ENCODE measurements at places on chromosomes 5 and 9. TPM values are rescaled to one million over a fixed set of nuclear protein-coding genes. Genes with fewer than 3 reads are reported as not detected.

Gene STARD4
- total RNA-seq: 18.1 TPM

Gene EPB41L4B
- total RNA-seq: 11.3 TPM

- DNase-seq: no peak
Measured at GRCh38 chr9:123378025-123378424, 22.0 kb downstream of the CRB2 start.

- no peak for DNase-seq
Measured at GRCh38 chr5:11240293-11241190, 479.5 kb upstream of the DAP start.

DNA sequence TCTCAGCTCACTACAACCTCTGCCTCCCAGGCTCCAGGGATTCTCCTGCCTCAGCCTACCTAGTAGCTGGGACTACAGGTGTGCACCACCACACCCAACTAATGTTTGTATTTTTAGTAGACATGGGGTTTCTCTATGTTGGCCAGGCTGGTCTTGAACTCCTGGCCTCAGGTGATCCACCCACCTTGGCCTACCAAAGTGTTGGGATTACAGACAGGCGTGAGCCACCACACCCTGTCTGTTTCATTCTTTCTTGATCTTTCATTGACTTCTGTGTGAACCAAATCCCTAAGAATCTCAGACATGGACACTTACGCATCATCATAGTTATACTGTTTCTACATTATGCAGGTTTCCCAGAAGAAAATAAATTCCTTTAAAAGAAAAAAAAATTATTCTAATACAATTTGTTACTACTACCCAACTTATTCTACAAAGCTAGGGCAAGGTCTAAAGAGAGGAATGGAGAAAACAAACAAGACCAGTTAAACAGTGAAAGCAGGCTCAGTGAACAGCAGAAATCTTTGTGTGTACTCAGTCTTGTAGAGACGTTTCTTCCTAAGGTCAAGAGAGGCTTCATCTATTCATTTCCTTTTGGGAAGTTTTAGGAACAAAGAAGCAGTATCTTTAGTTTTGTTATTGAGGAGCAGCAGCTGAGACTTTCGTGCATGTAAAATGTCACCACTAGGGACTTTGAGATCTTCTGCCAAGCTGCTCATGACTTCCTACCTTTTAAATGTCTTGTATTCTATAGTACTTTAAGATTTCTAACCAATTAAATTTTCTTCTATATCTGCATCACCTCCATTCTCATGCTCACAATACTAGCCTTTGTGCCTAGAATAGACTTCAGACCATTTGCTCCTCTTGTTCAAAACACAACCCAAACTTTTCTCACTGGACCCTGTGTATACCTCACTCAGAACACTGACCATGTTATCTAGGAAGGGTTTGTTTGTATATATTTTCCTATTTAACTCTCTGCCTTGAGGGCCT is 5.6 kb upstream of the HMGCR start:
- no peak for DNase-seq

DNA sequence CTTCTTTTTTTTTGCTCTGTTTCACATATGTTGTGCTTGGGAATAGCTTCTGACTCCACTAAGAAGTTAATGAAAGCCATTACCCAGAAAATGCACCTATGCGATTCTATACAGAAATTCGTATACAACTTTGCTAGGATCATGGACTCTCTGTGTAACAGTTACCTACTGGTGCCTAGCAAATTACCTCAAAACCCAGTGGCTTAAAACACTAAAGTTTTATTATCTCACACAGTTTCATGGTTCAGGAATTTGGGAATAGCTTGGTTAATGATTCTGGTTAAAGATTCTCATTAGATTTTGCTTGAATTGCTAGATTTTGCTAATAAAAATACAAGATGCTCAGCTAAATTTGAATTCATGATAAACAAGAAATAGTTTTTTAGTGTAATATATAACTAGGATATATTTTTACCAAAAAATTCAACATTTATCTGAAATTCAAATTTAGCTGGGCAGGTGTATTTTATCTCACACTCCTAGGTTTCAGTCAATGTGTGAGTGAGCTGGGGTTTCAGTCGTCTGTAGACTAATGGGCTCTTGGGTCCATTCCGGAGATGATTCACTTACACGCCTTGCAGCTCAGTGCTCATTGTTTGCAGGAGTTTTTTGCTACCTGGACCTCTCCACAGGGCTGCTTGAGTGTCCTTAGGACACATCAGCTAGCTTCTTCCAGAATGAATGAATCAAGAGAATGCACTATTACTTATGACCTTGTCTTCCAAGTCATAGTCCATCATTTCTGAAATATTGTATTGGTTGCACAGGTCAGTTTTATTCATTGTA is 75.1 kb downstream of the MROH2B start:
- no peak for DNase-seq

DNA sequence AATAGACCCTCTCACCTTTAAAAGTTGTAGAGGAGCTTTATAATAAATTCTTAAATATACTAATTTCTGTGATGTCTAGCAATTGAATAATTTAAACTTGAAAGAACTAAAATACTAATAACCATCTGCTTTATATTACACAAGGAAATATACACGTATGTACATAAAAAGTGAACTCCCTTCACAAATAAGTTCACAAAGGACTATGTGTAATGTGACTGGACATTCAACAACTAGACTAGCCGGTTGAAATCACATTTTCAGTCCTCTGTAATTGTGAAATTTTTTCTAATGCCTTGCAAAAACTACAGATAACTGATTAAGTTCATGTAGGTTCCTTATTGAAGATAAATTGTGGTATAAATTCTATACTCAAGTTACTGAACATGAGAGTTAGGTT is 11.6 kb downstream of the NSA2 start:
- no peak for DNase-seq

DNA sequence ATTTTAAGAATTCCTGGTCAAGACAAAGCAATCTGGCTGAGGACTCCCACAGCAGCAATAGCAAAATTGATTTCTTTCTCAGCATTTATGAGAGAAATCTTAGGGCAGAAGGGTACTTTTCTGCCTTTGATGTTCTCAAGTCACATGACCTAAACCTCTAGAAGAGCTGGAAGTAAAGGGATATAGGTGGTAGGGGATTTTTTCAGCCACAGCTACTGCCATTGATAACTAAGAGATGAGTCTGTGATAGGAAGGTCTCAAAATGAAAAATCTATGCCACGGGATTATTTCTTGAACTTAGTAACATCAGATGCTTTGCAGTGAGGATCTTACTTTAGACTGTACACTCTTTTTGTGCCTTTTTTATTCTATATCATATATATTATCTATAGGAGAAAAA is 35.6 kb downstream of the IL6ST start:
- no peak for DNase-seq

- DNase-seq: no peak
Measured at GRCh38 chr9:130741831-130742449, 48.4 kb downstream of the EXOSC2 start.

DNA sequence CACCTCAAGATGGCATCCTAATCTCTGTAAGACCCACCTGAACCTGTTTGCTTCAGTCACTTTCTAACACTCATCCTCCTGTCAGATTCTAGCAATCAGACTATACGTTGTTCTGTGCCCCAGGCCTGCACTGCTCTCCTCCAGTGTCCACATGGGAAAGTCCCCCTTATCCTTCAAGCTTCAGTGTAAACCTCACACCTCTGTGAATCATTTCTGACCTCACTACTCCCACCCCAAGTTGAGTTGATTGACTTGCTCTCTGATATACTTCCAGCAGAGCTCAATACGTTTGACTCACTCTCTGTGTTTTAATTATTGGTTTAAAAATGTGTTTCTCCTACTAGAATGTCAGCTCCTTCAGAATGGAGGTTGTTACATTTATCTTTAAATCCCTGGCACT is 240.2 kb downstream of the FBXL17 start:
- no peak for DNase-seq

Gene IFNA21
- not detected for total RNA-seq

Gene TMED7
- 64.7 TPM for total RNA-seq

GRCh38 chr5:8842971-8843551 is 702.8 kb downstream of the SEMA5A start:
- no peak for DNase-seq

Gene TMEM215
- 0.39 TPM for total RNA-seq

Gene PCDHGA8
- total RNA-seq: 3.3 TPM

Gene TYRP1
- total RNA-seq: 73.9 TPM

Gene SPINK13
- not detected for total RNA-seq

DNA sequence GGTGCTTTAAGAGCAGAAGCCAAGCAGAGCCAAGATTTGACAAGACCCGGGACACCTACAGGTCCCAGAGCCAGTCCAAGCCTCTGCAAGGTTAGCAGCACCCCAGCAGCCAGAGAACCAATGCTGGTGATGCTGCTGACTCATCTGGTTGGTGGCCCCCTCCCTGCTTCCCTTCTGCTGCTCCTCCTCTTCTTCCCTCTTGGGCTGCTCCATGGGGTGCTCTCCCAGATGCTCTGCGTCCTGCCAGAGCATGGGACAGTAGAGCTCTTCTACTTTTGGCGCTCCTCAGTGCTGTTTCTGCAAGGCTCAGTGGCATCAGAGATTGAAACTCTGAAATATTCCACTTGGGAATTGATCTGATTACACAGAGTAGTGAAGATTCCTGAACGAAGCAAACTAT is 76.1 kb upstream of the SAP30L start:
- DNase-seq: no peak

Gene IL3
- total RNA-seq: not detected

GRCh38 chr9:110076894-110077725 is 130.8 kb downstream of the C9orf152 start:
- DNase-seq: no peak

Gene LCN12
- total RNA-seq: not detected

GRCh38 chr9:118595719-118596305 is 773.4 kb downstream of the BRINP1 start:
- DNase-seq: no peak

Gene TRIP13
- total RNA-seq: 6.5 TPM

Gene RUSC2
- total RNA-seq: 11.2 TPM

- DNase-seq: no peak
Measured at GRCh38 chr5:179805070-179805528, 1.6 kb downstream of the MGAT4B start.

Gene MARCOL
- not detected for total RNA-seq

- no peak for DNase-seq
Measured at GRCh38 chr5:139640421-139641115, 7.6 kb upstream of the CXXC5 start.

- no peak for DNase-seq
Measured at GRCh38 chr9:21696411-21696871, 106.0 kb upstream of the MTAP start.

Gene CRB2
- 0.10 TPM for total RNA-seq

GRCh38 chr9:79447762-79448161 is 124.0 kb upstream of the TLE4 start:
- no peak for DNase-seq

GRCh38 chr9:114150608-114151007 is 4.7 kb upstream of the COL27A1 start:
- no peak for DNase-seq

- DNase-seq: no peak
Measured at GRCh38 chr5:103424453-103425205, 138.0 kb downstream of the NUDT12 start.

Gene PAPPA
- 4.4 TPM for total RNA-seq

Gene ECSCR
- total RNA-seq: 11.9 TPM

Gene TCF7
- total RNA-seq: 3.5 TPM

Measured in skin of body (tissue), 3 donors.